HuH-7.5 (cell line): ENCODE measurements at places on chromosomes 16 and 17.

- no peak for DNase-seq
Measured at GRCh38 chr16:85453194-85453678, 159.9 kb upstream of the GSE1 start.

GRCh38 chr17:56468840-56469239 lies 124.7 kb upstream of the NOG start:
- no peak for DNase-seq

- no peak for DNase-seq
Measured at GRCh38 chr16:1107731-1108130, 11.7 kb upstream of the C1QTNF8 start.

DNA sequence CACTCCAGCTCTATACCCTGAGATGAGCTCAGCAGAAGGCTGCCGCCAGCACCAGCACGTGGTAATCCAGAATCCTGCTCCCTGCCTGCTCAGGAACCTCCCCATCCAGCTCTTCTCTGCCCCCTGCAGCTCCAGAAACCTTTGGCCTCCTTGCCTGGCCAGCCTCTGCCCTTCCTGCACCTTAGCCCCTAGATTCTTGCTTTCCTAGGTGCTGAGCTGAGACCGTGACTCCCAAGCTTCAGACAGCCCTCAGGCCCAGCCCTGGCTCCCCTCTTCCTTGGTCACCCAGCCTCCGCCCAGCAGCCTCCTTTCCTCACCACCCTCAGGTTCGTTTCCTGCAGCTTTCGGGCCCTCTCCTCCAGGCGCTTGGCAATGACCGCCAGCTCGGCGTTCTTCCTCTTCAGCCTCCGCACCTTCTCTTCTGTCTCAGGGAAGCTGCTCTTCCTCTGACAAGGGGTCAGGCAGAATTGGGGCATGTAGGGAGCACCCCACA lies 2.6 kb downstream of the TSPOAP1 start:
- DNase-seq, result no peak

- DNase-seq, result no peak
Measured at GRCh38 chr16:11325404-11326083, 19.7 kb upstream of the RMI2 start.

DNA sequence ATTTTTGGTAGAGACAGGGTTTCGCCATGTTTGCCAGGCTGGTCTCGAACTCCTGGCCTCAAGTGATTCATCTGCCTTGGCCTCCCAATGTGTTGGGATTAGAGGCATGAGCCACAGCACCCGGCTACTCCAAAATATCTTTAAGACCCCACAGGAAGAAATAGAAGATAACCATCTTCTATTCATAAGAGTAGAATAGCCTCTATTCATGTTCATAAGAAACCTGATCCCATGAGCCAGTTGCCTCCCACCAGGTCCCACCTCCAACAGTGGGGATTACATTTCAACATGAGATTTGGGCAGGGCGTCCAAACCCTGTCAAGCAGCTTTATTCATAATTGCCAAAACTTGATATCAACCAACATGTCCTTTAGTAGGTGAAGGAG lies 13.9 kb upstream of the TMC7 start:
- no peak for DNase-seq

DNA sequence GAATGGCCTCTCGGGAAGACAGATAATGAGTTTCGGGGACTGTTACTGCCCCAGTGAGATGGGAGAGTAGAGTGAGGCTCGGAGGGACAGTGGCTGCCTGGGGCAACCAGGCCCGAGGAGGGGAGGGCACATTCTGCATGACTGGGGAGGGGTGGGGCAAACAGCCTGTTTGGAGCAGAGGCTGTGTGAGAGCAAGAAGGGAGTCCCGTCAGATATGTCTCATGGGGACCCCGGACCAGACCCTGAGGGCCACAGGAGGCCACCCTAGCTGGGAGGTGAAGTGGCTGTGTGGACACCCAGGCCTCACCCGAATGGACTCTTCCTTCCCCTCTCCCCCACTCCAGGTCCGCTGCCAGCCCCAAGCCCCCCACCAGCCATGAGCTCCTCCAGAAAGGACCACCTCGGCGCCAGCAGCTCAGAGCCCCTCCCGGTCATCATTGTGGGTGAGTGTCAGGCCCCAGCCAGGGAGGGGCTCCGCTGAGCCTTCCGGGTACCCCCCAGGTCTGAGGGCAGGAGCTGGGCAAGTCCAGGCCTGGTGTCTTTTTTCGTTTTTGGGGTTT lies 4.3 kb downstream of the OSGIN1 start:
- DNase-seq, result no peak

- no peak for DNase-seq
Measured at GRCh38 chr17:75684249-75684648, 17.1 kb downstream of the SAP30BP start.

DNA sequence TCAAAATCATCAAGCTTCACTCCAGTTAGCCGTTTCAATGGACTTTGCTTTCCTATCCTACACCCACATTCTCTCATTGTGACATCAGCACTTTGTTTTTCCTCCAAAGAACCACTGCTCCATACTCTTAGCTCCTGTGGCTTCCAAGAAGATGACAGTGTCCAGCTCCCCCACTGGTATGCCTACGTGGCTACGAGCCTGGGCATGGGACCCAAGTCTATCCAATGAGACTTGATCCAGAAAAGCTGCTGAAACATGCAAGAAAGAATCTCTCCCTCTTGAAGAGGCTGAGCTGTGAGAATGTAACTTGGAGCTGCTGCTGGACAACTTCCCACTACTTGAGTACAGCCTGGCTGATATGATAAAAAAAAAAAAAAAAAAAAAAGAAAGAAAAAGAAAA lies 9.4 kb downstream of the TOX3 start:
- no peak for DNase-seq

DNA sequence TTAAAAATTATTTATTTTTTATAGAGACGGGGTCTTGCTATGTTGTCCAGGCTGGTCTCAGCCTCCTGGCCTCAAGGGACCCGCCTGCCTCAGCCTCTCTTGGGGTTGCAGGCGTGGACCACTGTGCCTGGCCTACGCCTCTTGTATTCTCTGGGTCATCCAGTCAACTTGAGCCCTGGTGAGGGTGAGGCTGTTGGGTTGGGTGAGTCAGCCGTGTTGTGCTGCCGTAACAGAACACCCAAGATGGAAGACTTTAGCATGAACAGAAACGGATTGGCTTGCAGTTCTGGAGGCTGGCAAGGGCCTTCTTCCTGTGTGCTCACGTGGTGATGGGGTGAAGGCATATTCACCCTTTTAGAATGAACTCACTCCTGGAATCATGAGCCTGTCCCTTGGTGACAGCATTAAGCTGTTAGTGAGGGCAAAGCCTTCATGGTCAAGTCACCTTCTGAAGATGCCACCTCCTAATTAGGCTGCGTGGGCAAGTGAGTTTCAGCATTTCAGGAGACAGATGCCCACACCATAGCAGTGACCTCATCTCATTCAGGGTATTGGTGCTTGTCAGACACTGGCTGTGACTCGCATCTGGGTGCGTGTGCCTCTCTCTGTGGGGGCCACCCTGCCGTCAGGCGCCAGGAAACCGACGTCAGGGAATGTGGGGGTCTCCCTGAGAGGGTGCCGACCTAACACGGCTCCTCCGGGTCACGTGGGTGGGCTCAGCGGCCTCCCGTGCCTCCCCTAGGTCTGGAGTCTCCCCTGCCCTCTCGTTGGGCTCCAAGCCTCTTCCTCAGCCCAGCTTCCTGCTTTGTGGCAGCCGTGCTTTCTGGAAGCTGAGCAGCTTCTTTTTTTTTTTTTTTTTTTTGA lies 49.8 kb downstream of the WDR45B start:
- DNase-seq, result no peak

- DNase-seq, result no peak
Measured at GRCh38 chr16:47829850-47830600, 325.8 kb downstream of the ABCC12 start.

DNA sequence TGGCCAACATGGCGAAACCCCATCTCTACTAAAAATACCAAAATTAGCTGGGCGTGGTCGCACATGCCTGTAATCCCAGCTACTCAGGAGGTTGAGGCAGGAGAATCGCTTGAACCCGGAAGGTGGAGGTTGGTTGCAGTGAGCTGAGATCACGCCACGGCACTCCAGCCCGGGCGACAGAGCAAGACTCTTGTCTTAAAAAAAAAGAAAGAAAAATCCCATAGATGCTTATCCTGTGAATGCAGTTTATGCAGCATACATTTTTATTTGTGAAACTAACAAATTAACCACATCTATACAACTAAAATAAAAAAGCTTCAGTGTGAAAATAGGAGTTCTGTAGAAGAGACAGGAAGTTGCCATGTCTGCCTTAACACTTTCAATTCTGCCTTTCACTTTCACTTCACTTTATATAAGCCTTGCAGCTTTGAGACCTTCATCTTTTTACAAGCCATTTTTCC lies 7.1 kb downstream of the IGSF6 start:
- no peak for DNase-seq

DNA sequence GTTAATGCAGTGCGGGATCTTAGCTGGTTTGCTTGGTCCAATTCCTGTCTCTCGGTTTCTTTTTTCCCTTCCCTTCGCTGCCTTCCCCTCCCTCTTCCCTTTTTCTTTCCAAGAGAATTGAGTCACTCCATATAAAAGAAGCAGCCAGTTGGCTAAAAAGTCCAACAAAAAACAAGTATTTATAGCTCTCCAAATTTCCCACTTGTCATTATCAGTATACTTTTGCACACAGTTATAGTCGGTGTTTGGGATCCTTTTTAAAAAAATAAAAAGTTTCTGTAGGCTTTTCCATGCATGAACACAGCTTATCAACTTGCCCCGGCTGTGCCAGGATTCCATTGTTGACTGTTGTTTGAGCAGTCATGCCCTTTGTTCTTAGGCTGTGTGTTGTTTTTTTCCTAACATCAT lies 24.9 kb downstream of the HMOX2 start:
- no peak for DNase-seq

- DNase-seq, result no peak
Measured at GRCh38 chr17:2195729-2196128, 107.9 kb downstream of the SMG6 start.

- no peak for DNase-seq
Measured at GRCh38 chr17:4951486-4951885, 567 bp downstream of the ENO3 start.

GRCh38 chr17:4974115-4974670 lies 6.6 kb upstream of the SPAG7 start:
- DNase-seq, result no peak

GRCh38 chr16:84397090-84397489 lies 28.8 kb downstream of the ATP2C2 start:
- DNase-seq, result no peak

GRCh38 chr17:58889928-58890327 lies 134.3 kb downstream of the PPM1E start:
- DNase-seq, result no peak

DNA sequence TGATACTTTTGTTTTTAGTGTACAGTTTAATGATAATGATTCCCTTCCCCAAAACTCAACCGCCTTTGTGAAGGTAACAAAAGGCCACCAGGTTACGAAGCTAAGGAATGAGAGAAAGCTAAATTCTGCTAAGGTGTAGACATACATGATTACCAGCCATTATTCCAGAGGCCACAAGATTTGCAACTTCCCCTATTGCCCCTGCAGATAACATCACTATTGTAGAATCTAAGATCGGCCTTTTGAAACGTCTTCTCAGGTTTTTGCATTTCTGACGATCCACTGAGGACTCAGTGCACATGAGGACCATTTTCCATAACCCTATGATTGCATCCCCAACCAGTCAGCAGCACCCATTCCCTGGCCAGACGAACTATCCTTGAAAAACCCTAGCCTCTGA lies 33.9 kb upstream of the SNN start:
- DNase-seq, result no peak

- DNase-seq, result peak; percentile 93
Measured at GRCh38 chr17:75524970-75525805, at the start of gene LLGL2. Gene LLGL2 (plus strand): TSS chr17:75525697. CDS start chr17:75543427, 17,730 bp downstream.

GRCh38 chr17:79349506-79350400 lies 261.1 kb downstream of the RBFOX3 start:
- no peak for DNase-seq

DNA sequence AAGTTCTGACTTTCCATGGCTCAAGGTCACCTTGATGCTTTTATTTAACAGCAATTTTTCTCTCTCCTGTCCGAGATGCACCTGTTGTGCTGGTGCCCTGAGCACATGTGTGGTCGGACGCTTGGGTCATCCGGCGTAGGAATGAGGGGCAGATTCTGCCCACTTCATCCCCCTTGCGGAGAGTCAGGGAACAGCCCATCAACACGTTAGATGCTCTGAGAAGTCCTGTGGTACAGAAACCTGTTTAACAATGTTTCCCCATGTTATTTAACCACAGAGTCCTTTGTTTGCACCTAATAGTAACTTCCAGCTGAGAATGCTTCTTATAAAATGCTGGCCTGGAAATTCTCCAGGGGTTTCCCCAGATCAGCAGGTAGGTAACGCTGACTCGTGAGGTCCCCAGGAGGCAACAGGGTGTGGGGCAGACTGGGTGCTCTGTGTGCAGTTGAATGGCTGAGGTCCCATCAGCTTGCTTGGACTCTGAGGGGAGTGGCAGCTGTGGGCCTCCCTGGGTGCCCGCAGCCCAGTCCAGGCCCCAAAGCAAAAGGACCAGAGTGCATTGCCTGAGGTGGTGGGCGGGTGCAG lies 17.8 kb downstream of the DOC2B start:
- peak; percentile 71 for DNase-seq

DNA sequence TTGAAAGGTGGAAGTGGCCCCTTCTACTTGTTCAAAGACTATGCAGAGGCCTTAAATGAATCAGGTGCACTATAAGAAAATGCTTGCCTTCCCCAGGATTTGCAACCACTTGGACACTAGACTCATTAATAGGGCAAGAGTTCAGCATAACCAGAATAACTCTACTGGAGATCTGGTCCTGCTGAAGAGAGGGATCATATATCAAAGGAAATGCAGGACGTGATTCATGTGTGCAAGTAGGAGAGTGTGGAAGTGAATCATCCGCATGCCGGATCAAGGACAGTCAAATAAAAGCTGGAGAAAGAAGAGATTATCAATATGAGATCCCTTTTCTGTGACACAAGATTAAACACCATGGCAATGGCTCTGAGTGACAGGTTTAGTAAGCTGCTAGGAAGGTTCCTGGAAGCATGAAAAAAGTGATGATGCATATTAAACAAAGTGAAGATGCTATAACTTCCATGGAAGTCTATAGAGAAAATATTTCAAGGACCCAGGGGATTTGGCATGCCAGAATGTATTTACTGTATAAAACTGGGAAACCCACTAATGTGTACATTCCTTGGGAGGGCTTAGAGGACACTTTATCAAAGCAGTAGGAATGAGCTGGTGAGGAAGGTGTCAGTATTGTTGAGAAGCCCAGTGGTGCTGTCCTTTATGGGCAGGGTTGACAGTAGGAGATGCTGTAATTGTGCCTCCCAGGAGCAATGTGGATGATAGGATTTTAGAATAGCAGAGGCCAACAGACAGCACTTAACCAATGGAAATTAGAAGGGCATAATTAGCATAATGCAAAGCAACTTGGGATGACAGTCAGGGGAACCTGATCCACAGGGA lies 133.1 kb downstream of the ABCA8 start:
- DNase-seq, result no peak

- no peak for DNase-seq
Measured at GRCh38 chr16:58042001-58042885, 16.7 kb downstream of the MMP15 start.
